ENCODE measurements at places on chromosomes 16 and 17. TPM values are rescaled to one million over a fixed set of nuclear protein-coding genes. Genes with fewer than 3 reads are reported as not detected.

Gene KRTAP4-4
- total RNA-seq, result not detected

GRCh38 chr17:79950751-79951150 is 84.9 kb downstream of the TBC1D16 start:
- no peak for ATAC-seq

Gene CES3
- total RNA-seq, result 1.1 TPM

Gene FOXF1
- total RNA-seq, result 0.68 TPM

Gene NLRC3
- 0.48 TPM for total RNA-seq

DNA sequence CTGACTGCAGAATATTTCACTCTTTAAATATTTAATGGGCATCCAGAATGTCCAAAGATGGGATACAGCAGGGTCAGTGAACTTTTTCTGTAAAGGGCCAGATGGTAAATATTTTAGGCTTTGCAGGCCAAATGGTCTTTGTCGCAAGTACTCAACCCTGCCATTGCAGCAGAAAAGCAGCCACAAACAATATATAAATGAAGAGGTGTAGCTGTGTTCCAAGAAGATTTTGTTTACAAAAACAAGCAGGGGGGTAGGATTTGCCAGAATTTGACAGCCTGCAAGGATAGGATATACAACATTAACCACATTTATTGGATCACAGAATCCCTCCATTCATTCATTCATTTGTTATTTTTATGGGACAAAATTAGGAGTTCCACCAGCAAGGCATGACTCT is 435.0 kb upstream of the DYNLRB2 start:
- no peak for ATAC-seq

DNA sequence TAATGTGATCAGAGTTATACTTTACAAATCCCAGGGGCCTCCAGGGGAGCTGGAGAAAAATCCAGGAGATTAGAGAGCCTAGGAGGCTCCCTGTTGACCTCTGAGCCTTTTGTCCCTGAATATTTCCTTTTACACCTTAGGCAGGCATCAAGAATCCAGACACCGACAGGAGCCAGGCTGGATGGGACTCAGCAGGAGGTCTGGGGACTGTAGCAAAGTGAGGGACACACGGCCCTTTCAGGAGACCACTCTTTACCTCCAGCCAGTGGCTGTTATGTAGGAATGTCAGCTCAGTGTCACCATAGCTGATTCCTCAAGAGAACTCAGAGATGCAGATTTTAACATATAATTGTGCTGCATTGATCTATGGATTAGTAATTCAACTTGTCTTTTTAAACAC is 198.4 kb downstream of the SHISA9 start:
- ATAC-seq, result no peak

GRCh38 chr17:49031965-49032928 is 35.1 kb downstream of the IGF2BP1 start:
- peak; percentile 78 for ATAC-seq

Gene KCNJ16
- total RNA-seq, result not detected

DNA sequence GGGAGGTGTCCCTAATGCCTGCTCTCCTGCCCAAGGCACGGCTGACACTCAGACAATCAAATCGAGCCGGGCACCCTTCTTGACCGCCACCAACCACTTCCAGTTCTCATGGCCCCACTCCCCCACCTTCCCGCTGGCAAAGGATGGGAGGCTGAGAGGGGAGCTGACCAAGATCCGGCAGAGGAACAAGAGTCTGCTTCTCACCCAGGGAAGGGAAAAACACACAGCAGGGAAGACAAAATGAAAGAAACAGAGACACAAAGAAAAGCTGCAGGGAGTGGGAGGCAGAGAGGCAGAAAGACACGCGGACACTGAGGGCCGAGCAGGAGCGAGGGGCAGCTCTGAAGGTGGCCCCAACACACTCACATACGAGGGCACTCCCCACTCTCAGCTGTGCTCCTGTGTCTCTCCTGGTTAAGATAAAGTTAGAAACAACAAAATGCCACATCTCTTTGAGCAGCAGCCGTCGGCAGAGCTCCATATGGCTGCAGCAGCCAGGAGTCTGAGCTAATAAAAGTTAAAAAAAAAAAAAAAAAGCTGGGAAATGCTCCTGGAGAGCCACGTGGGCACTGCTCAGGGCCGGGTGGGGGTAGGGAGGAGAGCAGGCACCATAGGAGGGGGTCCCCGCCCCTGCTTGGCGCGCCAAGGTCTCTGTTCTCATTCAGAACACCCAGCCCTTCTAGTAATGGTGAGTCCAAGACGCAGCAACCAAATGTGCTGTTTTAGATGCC is 7.4 kb downstream of the LRRC75A start:
- no peak for ATAC-seq

Gene GLTPD2
- not detected for total RNA-seq

GRCh38 chr16:12406158-12406557 is 397.5 kb downstream of the CPPED1 start:
- ATAC-seq, result no peak

DNA sequence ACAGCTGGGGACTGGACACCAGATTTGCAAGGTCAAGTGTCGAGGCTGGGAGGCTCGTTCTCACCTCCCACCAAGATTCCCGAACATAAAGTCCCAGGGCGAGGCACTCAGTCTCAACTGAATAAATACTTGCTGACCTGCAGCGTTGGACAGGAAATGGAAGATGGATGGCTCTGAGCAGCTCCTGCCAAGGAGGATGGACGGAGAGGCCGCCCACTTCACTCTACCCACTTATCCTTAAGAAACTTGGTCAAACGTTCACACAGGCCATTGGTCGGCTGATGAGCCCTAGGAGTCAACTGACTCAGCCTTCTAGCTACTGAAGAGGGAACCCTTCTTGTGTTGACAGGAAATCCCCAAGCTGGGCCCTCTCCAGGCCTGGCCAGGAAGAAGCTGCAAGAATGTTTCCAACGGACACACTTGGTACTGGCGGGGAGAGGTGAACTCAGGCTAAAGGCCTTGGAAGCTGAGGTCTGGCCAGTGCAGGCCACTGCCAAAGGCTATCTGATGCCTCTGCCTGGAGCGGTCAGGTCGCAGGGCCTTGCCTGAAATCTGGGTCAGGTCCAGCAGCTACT is 50.0 kb downstream of the VAC14 start:
- ATAC-seq, result no peak

Gene CRYBA1
- total RNA-seq, result not detected

- ATAC-seq, result peak; percentile 14
These were observed 12.5 kb downstream of the SLC16A3 start for GRCh38 chr17:82241183-82241925.

DNA sequence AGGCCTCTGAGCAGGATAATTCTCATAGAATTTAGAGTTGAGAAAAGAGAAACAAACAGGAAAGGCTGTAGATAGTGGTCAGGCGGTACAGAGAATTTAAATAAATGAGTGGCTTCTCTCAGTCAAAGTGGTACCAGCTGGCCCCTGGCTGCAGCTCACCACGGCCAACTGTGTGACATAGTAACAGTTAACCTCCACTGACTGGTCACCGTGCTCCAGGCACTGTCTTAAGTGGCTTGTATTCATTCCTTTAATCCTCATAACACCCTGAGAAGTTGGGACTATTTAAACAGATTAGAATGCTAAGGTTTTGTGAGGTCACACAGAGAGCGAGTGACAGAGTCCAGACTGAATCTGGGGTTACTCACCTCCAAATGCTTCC is 108.9 kb downstream of the GNAO1 start:
- no peak for ATAC-seq

- ATAC-seq, result no peak
These were observed 46.3 kb downstream of the TANGO6 start for GRCh38 chr16:68889508-68890150.

Gene ZNF213
- total RNA-seq, result 9.7 TPM

- no peak for ATAC-seq
These were observed 293.7 kb downstream of the SEC14L1 start for GRCh38 chr17:77434136-77435114.

GRCh38 chr16:31168848-31169247 is 11.1 kb upstream of the FUS start:
- no peak for ATAC-seq

DNA sequence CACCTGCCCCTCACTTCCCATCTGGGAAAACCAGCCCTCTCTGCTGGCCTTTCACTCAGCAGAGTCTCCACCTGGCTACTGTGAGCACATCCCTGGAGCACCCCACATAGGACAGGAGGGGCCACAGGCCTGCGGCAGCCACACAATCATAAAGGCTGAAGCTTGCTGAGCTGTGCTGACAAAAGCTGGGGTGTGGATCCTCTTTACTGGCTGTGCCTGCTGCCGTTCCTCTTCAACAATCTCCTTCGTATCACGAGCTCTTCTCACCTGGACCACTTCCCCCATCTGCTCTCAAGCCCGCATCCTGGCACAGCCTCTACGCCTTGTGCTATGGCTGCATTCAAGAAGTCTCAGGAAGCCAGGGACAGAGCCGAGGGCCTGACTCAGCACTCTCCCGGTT is 86.1 kb downstream of the ZNF778 start:
- no peak for ATAC-seq

GRCh38 chr16:28544998-28545397 is 6.2 kb upstream of the NUPR1 start:
- ATAC-seq, result no peak

Gene CDH16
- 5.0 TPM for total RNA-seq

- no peak for ATAC-seq
These were observed 115.9 kb downstream of the PITPNC1 start for GRCh38 chr17:67492824-67493517.

DNA sequence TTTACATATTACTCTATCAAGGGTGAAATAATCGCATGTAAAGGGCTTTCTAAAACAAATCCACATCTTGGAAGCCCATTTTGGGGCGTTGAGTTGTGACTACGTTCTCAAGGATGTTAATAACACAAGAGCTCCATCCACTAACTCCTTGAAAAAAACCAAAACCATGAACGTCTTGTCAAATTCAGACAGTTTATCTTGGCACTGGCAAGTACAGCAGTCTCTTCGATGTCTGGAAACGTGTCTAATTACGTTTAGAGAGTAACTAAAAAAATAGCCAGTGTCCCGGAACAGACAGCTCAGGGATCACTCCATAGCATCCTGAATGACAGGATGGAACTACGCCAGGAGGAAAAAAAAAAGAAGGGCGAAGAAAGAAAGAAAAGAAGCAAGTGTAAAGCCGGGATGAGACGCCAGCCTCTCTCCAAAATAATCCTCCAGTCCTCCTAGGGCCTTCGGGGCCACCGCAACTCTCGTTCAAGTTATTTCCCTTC is 954 bp downstream of the MYO1D start:
- ATAC-seq, result no peak

DNA sequence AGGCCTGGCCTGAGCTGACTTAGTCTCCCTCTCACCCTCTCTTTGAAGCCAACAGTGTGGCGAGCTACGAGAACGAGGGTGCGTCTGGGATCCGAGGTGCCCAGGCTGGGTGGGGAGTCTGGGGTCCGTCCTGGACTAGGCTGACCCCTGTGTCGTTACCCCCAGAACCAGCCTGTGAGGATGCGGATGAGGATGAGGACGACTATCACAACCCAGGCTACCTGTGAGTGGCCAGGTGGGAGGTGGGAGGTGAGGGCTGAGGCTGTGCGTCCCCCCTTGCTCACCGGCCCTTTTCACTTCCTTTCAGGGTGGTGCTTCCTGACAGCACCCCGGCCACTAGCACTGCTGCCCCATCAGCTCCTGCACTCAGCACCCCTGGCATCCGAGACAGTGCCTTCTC is 1.6 kb downstream of the LAT start:
- no peak for ATAC-seq

DNA sequence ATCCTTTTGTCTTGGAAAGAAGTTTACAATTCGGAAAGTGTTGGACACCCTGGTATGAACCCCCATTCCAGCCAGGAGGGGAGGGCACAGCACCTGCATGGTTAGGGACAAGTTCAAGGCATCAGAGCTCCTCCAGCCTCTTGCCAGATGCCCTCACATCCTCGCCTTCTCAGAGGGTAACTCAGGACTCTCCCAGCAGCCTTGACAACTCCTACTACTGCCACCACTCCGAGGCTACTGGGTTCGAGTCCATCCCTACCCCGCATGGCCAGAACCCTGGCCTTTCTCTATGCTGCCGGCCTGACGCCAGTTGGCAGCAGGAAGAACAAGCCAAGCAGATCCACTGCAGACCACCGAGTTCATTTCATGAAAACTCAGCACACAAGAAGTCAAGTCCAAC is 34.1 kb downstream of the AXIN2 start:
- ATAC-seq, result no peak

GRCh38 chr16:86046667-86047270 is 147.8 kb downstream of the IRF8 start:
- no peak for ATAC-seq

GRCh38 chr17:36592316-36592715 is 637 bp downstream of the DHRS11 start:
- ATAC-seq, result peak; percentile 6

Gene SLC26A11
- 7.2 TPM for total RNA-seq

- peak; percentile 7 for ATAC-seq
These were observed 1.2 kb downstream of the TRIM47 start for GRCh38 chr17:75876938-75877751.

GRCh38 chr17:57987581-57988300 is at the start of gene VEZF1:
TSS of gene VEZF1 (minus strand) at chr17:57988254. CDS start at chr17:57988111, 143 bp downstream.
- peak; percentile 75 for ATAC-seq

- no peak for ATAC-seq
These were observed 240.0 kb downstream of the NTN1 start for GRCh38 chr17:9261081-9262012.

Gene KRTAP4-9
- total RNA-seq, result not detected

DNA sequence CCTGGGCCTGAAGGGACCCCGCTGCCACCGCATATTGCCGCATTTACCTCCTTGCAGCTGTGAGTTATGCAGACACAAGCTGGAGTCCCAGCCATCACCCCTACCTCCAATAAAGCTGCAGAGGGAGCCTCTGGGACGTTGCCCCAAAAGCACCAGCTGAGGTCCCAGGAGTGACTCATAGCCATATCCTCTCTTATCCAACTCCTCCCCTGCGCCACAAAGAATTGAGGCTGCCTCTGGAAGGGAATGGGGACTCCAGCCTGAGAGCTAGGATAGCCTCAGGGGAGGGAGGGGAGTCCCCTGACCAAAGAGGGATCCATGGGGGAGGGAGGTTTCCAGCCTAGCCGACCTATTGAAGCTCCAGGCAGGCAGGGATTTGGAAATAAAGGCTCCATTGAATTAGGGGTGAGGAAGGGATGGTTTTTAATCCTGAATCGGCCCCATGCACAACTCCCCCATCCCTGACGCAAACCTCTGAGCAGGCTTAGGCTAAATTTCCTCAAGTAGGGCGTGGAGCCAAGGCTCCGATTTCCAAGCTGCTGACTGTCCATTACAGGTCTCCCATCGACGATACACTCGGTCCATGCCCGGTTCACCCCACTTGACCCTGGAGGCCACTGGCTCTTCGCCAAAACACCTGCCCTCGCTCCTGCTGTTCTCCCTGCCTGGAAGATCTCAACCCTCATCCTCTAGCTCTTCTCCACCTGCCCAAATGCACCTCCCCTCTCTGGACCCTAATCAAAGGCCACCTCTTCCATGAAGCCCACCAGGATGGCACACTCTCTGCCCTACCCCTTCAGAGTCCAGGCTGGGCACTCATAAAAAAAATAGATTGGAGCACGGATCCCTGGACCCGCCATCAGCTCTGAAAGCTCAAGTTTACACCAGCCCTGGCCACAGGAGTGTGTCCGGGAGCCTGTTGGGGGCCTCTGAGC is 27.5 kb downstream of the PIMREG start:
- no peak for ATAC-seq
